SJSA1 (cell line): ENCODE measurements at places on chromosomes 2 and 18. TPM values are rescaled to one million over a fixed set of nuclear protein-coding genes. Genes with fewer than 3 reads are reported as not detected.
A peak's percentile ranks its signal among the peaks of the same experiment; 100 is the strongest.

DNA sequence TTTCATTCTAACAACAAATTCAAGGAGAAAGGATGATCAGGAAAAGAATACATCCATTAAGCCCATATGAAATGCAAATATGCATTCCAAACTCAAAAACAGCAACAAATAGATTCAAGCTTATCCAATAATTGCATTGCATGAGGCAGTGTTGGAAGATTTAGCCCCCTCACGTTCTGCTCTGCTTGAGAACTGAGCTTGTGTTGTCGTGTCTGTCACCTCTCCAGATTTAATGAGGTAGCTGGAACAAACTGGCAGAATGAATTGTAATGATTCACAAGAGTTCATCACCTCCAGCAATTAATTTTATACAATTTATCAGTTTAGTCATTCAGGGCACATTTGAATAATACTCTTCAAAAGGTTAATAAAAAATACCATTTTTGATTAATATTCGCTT lies 54.8 kb downstream of the AP1S3 start:
- no peak for DNase-seq

DNA sequence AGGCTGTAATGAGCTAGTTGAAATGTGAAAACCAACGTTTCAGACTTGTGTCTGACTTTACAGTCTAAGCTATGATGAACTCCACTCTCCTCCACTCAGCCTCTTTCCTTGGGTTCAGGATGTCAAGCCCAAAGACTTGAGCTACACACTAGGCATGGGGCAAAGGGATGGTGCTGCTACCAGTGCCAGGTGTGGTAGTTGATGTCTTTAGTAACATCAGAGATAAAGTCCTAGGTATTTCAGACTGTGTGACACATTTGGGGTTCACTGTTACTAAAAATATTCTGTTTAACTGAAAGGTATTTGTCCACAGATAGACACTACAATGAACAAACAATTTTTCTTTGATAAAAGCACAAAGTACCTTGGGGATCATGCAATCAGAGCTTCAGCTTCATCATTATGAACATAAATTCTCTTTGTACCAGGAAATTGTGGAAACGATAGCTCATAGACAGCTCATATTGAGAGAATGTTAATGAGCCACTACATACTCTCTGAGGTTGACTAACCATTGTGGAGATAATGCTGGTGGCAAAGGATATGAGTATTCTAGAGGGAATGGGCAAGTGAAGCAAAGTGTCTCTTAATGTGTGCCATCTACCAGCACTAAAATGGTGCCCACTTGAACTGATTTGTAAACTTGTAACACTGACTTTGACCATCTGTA lies 253.7 kb upstream of the THUMPD2 start:
- no peak for DNase-seq

GRCh38 chr2:25276569-25277465 lies 64.9 kb downstream of the DNMT3A start:
- no peak for DNase-seq

DNA sequence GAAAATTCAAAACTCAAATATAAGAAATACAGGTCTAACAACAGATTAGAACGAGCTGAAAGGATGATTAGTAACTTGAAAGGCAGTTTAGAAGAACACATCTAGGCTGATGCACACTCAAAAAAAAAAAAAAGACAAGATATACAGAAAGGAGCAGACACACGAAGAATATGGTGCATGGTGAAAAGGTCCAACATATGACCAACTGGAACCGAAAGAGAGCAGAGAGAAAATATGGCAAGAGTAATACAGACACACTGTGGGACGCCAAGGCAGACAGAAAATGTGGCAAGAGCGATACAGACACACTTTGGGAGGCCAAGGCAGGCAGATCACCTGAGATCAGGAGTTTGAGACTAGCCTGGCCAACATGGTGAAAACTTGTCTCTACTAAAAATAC lies 39.8 kb downstream of the NDUFA10 start:
- DNase-seq = no peak

DNA sequence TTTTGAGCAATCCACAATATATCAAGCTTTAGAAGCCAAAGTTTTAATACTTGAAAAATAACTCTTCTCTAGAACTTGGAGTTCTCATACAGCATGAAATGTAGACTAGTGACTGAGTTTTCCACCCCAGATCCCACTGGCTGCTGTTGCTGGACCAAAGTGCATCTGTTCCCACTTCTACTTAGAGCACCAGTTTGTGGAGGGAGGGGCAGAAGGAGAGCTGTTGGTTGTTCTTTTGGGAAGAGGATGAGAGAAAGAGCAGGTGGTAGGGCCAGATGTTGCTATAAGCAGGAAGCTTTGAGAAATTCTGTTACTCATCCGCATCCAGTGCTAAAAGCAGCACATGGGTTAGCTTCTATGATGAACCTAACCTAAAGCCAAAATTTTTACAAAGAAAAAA lies 59.0 kb downstream of the MBD2 start:
- DNase-seq = no peak

- no peak for DNase-seq
Observed at GRCh38 chr2:58594762-58595161, 353.6 kb upstream of the FANCL start.

DNA sequence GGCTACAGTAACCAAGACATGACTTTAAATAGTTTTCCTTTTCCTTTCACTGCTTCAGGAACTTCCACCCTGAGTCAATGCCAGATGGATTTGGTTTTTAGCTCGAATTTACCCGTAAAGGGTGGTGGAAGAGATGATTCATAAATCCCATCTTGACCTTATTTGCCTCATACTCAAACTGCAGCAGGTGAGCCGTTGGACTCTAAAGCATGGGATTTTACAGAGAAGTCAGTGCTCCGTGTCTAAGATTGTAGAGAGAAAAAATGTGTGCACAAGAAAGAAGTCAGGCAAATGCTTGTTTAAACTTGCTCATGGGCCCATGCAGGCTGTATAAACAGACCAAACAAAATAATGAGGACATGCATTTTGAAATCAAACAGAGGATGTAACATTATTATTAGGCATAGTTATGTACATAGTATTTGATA lies 369.7 kb upstream of the TRIB2 start:
- DNase-seq = no peak

DNA sequence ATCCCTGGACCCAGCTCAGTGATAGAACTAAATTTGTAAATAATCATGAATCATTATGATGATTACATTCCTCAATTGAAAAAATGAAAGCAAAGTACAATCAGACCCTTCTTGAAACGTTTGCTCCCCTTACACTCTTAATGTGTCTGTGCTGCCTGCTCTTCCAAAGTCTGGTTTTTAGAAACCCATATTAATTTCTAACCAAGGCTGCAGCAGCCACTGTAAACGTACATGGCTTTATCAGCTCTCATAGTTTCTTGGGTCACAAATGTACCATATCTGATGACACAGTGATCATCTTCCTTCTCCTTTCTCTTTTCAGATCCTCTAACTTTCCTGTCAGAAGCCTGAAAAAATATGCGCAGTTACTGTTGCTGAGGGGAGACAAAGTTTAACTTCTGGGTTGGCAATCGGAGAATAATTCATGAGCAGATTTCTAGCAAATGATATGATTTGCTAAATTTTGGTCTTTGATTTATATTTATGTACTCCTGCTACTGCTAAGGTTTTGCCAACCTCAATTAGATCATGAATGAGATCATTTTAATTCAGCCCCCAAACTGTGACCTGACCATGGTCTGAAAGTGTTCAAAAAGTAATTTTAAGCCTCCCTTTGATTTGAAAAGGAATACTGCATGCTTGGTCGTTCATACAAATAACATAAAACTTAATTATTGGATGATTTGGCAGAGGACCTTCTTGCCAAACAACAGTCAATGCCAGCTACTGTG lies 12.3 kb downstream of the ZEB2 start:
- no peak for DNase-seq

GRCh38 chr2:19823507-19823906 lies 78.3 kb downstream of the TTC32 start:
- DNase-seq = no peak

GRCh38 chr18:39441648-39442047 lies 1876.0 kb upstream of the CELF4 start:
- no peak for DNase-seq

GRCh38 chr18:79919089-79919488 lies 32.4 kb downstream of the SLC66A2 start:
- DNase-seq = no peak

- DNase-seq = no peak
Observed at GRCh38 chr2:234858145-234858544, 93.7 kb upstream of the SH3BP4 start.

- DNase-seq = no peak
Observed at GRCh38 chr2:85578243-85579180, 1.1 kb downstream of the VAMP8 start.

- no peak for DNase-seq
Observed at GRCh38 chr2:99279969-99280695, 20.9 kb downstream of the LYG1 start.

- no peak for DNase-seq
Observed at GRCh38 chr18:23568281-23569138, 17.8 kb downstream of the NPC1 start.

DNA sequence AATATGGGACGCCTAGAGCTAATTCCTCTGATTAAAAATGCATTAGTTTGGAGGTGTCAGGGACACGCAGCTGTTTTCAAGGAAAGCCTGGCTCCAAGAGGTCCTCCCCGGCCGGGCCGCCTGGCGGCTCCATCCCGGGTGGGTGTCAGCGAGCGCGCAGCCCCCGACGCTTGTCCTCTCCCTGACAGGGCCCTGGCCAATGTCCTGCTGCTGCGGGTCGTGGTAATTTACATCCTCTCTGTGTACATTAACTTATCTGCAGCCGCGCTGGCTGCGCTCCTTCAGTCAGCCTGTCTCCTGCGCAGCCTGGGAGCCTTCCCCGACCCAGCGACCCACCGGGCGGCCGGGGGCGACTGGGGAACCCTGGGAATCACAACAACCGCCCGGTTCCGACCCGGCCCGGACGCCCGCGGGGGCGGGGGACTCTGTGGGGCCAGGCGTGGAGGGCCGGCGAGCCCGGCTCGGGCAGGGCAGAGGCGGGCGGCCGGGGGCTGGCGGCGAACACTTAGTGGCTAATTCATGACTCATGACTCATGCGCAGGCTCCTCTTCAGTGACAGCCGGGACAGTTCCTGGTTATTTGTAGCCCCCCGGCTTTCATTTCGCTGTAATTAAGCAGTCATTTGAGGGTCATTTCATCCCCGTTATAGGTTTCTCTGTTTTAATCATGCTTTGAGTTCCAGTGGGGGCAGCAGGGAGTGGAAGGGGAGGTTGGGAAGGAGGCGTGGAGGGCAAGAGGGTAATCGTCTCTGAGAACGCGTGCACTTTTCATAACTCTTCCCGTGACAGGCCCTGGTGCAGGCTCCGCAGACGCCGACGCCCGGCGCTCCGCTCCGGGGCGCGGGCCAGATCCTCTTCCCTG lies 141.9 kb upstream of the CTAGE1 start:
- peak; percentile 86 for DNase-seq

DNA sequence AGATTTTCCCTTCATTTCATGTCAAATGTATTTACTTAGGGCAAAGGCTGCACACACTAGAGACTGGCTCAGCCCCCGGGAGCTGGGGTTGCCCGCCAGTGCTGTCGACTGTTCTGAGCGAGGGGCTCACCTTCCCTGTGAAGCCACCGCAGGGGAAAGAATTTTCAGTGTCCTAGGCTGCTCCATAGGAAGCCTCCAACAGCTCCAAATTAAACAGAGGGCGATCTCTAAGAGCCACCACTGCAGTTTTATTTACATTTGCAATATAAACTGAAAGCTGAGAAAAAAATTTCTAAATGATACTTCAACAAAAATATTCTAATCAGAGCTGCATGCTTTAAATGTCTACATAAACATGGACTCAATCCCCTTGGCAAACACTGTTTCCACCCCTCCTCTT lies 54.0 kb downstream of the UXS1 start:
- DNase-seq = no peak

- no peak for DNase-seq
Observed at GRCh38 chr2:219433666-219434467, 776 bp upstream of the SPEG start.

DNA sequence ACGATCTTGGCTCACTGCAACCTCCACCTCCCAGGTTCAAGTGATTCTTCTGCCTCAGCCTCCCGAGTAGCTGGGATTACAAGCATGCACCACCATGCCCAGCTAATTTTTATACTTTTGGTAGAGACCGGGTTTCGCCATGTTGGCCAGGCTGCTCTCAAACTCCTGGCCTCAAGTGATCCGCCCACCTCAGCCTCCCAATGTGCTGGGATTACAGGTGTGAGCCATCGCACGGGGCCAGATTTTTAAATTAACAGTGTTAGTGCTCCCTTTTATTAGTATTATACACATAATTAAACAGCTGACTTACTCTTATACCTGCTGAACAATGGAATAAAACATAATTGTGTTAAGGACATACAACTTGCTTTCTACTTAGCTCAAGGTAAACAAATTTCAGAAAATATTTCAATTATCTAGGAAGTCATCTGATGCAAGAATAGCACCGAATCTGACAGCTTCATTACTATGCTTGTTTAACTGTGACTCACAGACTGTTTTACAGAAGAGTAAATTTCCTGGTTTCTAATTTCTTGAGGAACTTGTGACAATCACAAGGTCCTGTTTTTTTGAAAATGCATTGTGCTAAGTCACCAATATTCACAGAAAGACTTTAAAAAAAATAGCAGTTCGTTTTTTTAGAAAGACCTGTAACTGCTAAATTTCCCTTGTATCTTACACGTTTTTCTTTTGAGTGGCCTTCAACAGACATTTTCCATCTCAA lies 51.2 kb downstream of the SPIRE1 start:
- no peak for DNase-seq

GRCh38 chr18:53838746-53839145 lies 385.7 kb downstream of the MBD2 start:
- no peak for DNase-seq

GRCh38 chr18:28512357-28512756 lies 335.4 kb upstream of the CDH2 start:
- no peak for DNase-seq

- no peak for DNase-seq
Observed at GRCh38 chr2:128636802-128637147, 318.1 kb upstream of the HS6ST1 start.

- no peak for DNase-seq
Observed at GRCh38 chr2:88606371-88607030, 20.8 kb downstream of the EIF2AK3 start.

GRCh38 chr2:9099341-9099751 lies 95.9 kb upstream of the MBOAT2 start:
- DNase-seq = peak; percentile 69

HJURP gene
- total RNA-seq = 73.2 and 81.4 TPM in 2 replicates

TGIF1 gene
- total RNA-seq = 37.5 and 41.9 TPM in 2 replicates

SLC19A3 gene
- total RNA-seq = not detected in 2 replicates

NCKAP5 gene
- total RNA-seq = 1.2 and 2.5 TPM in 2 replicates

CCDC141 gene
- not detected in 2 replicates for total RNA-seq

ERBB4 gene
- under 0.01 TPM in 1 of 2 replicates, not detected in the other for total RNA-seq

ST8SIA5 gene
- total RNA-seq = under 0.01 TPM in 1 of 2 replicates, not detected in the other

MAB21L4 gene
- 0.42 and 0.91 TPM in 2 replicates for total RNA-seq
